ENCODE measurements at places on chromosomes 12 and 14.
A peak's percentile ranks its signal among the peaks of the same experiment; 100 is the strongest.

DNA sequence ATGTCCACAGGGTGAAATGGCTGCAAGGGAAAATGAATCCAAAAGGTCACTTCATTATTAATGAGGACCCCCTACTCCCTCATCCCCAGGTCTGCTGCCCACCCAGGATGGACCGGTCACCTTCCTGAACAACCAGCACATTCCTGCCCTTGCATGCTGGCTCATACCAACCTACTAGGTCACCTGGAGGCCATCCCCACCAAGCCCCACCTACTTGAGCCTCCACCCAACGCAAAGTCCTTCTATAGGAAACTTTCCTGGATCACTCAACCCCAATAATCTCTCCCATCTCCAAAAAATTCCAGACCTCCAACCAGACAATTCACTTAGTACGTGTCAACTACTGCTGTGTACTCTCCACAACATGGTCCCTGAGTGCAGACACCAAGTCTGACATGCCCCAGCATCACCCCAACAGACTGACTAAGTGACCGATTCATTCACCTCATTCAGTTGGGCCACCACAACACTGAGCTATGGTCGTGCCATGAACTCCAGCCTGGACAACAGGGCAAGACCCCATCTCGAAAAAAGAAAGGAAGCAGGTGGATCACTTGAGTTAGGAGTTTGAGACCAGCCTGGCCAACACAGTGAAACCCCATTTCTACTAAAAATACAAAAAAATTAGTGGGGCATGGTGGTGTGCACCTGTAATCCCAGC is 18.1 kb downstream of the CLMN start:
- DNase-seq, result no peak

DNA sequence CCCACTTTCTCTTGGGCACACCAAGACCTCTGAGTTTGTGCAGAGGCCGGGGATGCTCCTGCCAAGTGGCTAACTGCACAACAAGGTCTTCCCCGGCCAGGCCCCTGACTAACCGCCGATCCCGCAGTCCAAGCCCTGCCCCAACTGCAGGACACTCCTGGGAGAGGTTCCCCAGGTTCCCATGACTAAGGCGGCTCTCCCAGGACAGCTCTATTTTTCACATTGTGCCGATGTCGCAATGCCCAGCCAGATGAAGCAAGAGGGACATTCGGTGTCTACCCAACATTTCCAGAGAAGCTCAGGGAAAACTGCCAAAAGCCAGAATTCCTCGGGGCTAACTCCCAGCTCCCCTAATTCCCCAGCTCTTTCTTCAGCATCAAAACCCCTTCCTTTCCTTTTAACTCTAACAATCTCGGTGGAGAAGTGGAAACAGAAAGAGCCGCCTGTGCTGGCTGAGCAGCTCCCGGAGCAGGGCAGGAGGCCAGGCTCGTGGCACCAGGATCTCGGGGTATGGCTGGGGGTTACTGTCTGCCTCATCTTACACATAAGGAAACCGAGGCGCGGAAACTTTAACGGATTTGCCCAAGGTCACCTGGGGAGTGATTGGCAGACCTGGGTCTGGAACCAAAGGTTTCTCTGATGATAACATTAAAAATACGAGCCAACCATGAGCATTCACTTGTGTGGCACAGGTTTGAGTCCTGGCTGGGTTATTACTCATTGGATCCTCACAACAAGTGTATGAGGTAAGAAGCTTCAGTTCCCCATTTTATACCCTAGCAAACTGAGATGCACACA is 318.2 kb downstream of the BCL11B start:
- no peak for DNase-seq

DNA sequence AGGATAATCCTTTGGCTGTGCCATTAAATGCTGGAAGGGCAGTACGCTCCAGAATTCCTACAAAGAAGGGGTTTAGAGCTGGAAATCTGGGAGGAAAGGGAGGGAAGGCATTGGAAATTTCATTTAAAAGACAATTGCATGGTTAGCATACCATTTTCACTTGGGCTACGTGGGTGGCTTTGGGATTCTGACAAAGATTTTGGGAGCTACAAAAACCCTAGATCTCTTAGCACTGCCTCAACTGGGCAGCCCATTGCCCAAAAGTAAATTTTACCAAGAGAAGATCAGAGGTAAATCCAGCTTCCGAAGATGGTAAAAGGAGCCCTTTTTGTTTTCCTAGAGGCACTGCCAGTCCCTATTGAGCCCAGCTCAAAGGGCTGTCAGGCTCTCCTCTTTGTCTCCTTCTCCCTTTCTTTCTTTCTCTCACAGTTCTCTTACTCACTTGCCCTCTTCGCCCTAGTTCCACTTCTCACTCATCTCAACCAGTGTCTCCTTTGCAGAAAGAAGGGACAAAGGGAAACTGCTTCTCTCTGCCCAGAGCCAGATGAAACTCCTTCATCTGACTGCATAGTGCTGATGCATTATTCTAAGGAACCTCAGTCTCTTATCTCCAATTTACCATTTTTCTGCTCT is 125.4 kb upstream of the PLEKHA5 start:
- DNase-seq, result no peak

- DNase-seq, result no peak
Observed at GRCh38 chr14:68295316-68295816, 475.8 kb downstream of the RAD51B start.

DNA sequence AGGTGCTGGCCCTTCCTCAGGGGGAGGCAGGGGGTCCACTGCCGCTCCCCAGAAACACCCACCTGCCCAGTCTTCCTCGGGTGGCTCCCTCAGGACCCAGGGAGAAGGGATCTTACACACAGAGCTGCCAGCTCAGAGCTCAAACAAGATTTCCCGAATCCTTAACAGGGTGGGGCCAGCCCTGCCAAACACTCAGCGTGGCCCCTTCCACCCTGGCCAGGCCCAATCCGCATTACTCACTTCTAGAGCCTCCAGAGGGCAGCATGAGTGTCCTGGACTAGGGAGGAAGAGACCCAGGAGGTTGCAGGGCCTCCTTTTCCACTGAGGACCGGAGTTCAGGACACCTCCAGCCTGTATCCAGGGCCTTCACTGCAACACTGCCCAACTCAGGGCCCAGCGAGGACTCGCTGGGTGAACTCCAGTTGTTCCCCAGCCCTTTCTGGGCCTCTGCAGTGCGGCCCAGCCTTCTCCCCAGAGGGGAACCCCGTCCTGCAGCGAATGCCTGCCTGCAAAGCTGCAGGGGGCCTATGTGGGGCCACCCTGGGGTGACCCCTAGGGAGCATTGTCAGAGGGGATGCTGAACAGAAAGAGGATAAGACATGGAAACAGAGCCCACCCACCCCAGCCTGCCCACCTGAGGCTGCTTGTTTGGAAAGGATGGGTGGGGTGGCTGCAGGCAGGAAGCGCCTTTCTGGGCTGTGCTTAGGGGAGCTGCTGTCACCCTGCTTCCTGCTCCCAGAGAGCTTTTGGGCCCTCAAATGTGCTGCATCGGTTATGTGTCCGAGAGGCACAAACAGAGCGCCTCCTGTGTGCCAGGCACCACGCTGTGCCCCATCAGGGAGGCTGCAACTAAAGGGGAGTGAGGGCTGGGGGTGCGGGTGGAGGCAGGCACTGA is 43.8 kb downstream of the CCNK start:
- DNase-seq, result peak; percentile 56

- DNase-seq, result no peak
Observed at GRCh38 chr12:46534327-46534840, 161.8 kb upstream of the SLC38A2 start.

- no peak for DNase-seq
Observed at GRCh38 chr12:28498850-28499249, 308.6 kb downstream of the CCDC91 start.

DNA sequence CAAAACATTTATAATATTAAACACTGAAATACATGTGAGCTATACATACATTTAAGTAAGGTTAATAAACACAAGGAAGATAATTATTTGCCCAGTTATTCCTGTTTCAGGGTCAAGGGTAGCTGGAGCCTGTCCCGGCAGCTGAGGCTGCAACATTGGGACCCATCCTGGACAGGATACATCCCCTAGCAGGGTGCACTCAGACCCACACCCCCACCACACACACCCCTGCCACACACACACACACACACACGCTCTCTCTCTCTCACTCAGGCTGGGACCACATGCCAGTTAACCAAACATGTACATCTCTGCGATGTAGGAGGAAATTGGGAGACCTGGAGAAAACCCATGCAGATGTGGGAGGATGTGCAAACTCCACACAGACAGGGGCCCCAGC is 112.6 kb upstream of the TMCC3 start:
- DNase-seq, result no peak

DNA sequence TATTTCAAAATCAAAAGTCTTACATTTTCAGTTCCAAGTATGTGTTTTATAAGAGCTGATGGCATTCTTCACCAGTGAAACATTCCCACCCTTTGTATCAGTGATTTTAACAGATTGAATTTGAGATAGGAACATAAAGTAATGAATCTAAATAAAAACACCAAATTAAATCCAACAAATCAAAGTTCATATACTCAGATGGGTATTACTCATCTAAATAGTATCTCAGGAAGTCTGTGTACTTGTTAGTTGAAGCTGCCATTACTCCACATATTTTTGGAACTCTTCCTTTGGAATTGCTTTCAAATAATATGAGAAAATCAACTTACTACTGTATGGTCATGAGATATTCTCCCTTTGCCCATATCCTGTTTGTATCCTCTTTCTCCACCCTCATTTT is 89.1 kb downstream of the MIA2 start:
- DNase-seq, result no peak

- no peak for DNase-seq
Observed at GRCh38 chr12:559906-560455, 100.2 kb downstream of the B4GALNT3 start.

DNA sequence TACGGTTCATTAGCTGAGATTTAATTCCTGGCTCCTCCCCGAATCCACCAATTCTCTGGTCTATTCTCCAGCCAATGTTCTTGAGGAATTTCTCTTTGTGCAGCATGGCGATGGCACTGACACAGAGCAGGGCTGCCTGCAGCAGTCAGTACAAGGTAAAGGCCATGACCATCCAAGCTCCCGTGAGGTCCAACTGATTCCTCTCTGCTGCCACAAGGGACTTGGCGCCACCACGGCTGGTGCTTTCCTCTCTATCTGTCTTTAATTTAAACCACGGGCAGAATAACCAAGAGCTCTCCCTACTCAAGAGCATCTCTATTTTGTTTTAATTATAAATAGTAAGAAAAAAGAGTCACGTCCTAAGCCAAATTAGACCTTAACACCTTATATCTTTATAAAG is 12.1 kb downstream of the TMEM116 start:
- DNase-seq, result no peak

DNA sequence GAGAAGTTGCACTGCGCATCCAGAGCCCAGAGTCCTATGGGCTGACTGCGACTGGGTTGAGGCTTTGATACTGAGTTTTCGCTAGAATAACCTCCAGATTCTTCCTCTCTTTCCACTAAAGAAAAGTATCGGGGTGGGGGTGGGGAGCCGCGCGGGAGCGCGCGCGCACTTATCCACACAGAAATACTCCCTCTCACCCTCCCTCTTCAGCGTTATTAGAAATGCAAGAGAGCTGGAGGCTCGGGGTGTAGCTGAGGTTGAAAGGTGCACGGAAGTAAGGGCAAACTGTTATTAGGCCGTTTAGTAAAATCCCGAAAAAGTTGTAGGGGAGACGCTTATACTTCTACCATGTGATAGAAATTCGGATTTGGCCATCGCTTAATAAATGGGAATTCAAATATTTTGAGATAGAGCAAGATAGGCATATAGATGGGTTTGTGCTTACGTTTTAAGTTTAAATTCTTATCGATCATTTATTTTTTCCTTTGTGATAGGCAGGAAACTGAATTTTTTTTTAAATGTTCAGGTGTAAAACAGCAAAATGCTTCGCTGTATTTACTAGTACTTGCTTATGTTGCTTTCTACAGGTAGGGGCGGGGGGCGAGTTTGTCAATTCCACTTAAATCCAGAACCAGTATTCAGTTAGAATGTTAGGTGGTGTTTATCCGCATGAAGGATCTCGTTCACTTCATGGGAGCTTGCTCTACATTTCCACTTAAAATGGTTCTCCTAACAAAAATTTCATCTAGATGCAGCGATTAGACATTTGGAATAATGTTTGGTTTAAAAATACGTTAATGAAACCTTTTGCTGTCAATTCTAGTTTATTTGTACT is 1.1 kb downstream of the ARHGAP5 start:
- no peak for DNase-seq

DNA sequence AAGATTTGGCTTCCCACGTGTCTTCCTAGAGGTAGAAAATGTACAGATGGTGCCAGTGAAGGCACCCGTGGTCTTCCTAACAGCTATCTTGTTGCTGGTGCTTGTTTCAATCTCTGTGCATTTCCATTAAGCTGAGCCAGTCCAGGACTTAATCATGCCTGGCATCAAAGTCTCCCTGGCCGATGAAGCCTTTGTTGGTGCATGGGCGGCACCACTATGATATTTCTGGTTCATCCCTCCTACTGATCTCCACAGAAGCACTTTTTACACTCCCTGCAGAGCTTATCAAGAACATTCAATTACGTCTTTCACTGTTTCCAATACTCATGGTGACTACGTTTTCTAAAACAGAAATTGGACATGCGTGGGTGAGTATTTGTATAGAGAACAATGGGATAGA is 128.4 kb downstream of the TTC8 start:
- no peak for DNase-seq

DNA sequence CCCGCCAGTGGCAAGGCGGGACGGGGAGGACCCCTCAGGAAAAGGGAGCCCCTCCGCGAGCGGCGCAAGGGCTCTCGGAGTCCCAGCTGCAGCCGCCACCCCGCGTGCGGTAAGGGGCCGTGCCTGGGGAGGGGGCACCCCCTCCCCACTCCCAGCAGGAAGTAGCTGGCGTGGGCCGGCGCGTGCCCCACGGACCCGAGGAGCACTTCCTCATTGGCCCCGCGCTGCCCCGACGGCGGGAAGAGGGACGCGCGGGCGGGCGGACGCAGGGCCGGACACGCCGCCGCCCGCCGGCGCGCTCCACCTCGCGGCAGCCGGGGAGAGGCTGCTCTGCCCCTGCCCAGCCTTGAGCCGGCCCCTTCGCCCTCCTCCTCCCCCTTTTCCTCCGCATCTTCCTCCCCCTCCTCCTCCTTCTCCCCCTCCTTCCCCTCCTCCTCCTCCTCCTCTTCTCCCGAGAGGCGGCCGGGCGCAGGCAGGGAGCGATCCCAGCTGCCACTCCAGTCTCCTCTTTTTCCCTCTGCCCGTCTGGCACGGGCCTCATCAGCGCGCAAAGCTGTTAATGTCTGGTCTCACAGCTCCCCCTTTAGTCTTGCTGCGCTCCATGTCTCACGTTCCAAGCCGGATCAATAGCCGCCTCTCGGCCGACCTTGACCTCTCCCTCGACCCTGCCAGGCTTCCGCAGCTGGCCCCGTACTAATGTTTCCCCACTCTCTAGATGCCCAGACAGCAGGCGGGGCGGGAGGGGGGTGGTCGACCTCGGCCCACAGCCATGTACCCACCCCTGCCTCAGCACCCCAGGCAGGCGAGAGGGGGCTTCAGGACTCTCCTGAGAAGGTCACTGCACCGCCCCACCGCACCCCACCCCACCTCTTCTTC is 2.6 kb upstream of the BCL11B start:
- DNase-seq, result peak; percentile 75

DNA sequence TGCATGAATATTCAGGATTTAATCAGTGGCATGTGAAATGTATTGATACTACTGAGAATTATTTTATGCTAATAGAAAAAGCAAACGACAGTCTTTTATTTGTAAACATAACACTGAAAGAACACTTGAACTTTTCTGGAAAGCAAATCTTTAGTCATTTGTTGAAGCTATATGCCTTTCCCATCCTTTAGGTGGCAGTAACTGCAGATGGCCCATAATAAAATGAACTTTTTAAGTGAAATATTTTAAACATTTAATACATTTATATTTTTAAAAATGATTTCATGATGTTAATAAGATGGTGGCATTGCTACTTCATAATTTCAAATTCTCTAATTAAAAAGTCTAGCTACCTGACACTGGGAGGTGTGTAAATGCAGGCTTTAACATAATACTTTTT is 13.9 kb upstream of the KRR1 start:
- no peak for DNase-seq

Measured in activated naive CD8-positive, alpha-beta T cell treated with anti-CD3 and anti-CD28 coated beads, Interleukin-2, amount 10 ng/mL, durations not matched to agents 7 days and 5 days (primary cell).